ENCODE measurements at places on chromosomes 4 and X. TPM values are rescaled to one million over a fixed set of nuclear protein-coding genes. Genes with fewer than 3 reads are reported as not detected.

DNA sequence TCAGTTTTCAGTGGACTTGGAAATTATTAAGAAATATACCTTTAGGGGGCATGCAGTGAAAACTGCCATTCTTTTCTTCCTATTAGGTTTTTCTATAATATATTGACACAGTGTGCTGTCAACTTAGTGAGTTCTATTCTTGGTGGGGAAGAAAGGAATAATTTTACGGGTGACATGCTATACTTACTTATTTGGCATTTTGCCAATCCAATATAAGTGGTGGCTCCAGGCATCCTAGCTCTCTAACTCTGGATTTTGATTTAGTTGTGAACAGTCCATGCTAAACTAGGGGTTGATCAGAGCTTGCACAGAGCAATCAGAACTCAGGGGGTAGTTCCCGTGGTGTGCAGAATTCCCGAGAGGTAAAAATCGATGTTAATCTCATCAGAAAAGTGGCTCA lies 277.7 kb upstream of the FTHL17 start:
- no peak for DNase-seq

- DNase-seq, result no peak
Measured at GRCh38 chrX:46695491-46695890, 63.4 kb downstream of the SLC9A7 start.

DNA sequence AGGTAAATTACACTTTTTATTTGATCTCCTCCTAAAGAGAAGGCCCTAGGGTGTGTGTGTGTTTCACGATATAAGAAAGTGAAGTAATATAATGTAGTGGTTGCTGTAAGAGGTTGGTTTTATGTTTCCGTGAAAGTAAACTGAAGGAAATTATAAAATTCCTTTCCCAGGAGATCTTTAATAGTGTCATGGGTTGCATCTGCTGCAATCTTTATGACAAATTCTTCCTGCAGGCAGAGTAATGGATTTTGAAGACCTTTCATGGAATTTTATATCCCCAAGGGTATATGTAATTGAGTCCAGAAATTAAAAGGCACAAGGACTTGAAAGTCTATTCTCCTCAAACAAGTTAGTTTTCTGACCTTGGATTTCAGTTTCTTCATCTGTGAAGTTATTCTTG lies 538.6 kb downstream of the ANKRD50 start:
- no peak for DNase-seq

- DNase-seq, result no peak
Measured at GRCh38 chr4:13299343-13299742, 184.8 kb downstream of the RAB28 start.

DNA sequence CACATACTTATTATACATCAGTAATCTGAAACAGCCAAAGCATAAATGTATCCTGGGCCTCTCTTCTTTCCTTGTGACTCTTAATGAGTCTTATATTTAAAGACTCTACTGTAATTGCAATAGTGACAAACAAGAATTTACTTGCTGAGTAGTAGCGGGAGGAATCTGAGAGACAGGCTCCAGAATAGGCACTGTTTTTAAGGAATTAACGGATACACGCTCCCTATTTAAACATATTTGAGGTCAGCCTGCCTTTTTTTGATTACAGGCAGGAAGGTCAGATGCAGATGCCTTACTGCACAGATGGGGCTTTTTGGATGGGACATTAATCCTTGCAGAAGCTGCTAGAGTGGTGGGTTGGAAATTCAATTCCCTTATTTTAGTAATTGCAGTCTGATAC lies 196.3 kb upstream of the ANXA3 start:
- no peak for DNase-seq

DNA sequence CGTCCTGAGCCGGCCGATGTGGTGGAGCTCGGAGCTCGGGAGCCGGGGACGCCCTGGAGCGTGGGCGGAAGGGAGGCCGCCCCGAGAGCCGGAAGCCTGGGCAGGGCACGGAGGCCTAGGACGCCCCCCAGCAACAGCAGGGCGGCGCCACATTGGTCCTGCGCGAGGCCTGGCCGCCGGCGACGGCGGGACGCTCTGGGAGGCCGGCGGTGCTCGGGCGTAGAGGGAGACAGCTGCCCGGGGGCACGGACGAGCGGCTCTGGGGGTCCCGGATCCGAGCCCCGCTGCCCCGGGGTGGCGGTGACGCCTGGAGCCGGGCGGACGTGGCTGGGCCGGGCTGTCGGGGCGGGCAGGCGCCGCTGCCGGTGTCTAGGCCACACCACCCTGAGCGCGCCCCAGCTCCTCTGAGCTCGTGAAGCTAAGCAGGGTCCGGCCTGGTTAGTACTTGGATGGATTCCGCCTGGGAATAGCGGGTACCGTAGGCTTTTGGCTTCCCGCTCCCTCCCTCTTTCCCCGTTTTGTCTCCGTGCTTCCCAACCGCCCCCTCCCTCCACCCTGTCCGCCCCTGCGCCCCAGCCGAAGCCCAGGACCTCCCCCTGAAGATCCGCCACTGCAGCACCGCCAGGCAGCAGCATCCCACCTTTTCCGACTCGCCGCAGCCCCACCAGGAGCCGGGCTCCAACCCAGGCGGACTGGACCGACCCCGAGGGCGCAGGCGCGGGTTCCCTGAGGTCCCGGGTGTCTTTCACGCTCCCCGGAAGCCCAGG lies 12.1 kb downstream of the FRG2 start:
- no peak for DNase-seq

The UCHL1 gene
- total RNA-seq, result 1,154 TPM

The IQSEC2 gene
- 9.2 TPM for total RNA-seq

The CCNB3 gene
- total RNA-seq, result 0.29 TPM
